NCI-H524 (cell line): ENCODE measurements at places on chromosomes 3 and 15.

- peak; percentile 22 for DNase-seq
These were observed 81.1 kb upstream of the MYZAP start for GRCh38 chr15:57510647-57511046.

GRCh38 chr3:123104550-123104949 lies 37.7 kb downstream of the PDIA5 start:
- peak; percentile 26 for DNase-seq

GRCh38 chr15:87712211-87712610 lies 544.3 kb downstream of the NTRK3 start:
- peak; percentile 9 for DNase-seq

GRCh38 chr15:29348336-29348914 lies 78.8 kb upstream of the NSMCE3 start:
- no peak for DNase-seq

DNA sequence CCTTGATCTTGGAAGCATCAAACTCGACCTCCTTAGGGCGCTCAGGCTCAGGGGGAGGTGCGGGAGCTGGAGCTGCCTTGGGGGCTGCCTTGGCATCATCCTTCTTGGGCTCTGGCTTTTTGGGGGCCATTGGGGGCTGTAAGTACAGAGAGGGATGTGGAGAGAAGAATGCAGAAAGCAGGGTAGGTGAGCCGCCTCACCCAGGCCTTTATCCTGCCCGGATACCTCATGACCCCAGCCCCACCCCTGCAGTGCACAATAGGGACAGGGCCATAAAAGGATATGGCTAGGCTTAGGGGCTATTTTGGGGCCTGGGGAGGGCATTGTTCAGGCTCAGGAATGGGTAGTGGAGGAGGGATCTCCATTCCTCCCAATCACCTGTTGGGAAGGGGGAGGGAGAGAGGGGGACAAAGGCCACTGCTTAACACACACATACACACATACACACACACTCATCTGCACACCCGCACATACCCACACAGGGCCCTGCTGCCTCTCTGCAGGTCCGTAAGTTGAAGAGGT lies at the start of gene MYL3:
Gene MYL3 (minus strand): TSS at position 184 of the 522 bp plus-strand sequence. CDS start 54 bp downstream, at position 130.
- no peak for DNase-seq

DNA sequence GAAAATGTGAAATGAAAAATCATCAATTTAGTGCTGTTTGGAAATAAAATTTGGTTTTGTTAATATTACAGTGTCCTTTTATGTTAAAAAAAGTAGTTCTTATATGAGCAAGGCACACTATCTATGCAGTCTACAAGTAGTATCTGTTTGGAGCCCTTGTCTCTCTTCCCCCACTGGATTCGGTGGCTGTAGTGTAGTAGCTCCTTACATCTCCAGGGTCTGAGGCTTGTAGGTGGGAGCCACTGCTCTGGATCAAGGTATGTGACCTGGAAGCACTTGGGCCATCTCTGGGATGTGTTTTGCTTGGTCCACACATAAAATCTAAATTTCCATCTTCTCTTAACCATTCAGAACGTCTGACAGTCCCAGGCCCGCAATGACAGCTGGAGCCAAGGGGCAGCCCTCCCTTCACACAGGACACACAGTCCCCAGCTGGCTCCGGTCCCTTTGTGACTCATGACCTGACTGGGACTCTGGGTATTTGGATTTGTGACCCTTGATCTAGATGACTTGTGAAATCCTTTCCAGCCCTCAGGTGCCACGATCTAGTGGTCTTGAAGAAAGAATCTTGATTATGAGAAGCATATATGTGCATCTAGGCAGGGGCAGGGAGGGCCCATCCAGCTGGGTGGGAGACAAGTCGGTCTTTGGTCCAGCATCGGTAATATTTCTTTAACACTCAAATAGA lies 80.0 kb downstream of the USP13 start:
- DNase-seq = no peak

DNA sequence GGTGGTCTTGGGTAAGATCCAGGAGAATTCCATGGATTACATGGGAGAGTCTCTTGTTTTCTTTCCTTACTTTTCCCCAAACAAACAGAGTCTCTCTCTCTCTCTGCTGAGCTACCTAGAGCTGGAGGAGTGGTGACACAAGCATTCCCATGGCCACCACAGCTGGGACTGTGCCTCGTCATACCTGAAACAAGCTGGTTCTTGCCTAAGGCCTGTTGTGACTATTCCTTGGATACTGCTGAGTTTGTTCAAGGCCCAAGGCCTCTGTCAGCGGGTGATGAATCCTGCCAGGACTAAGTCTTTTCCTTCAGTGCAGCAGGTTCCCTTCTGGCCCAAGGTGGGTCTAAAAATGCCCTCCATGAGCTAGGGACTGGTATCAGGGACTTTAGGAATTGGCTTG lies 378.1 kb upstream of the ZNF385D start:
- no peak for DNase-seq

- DNase-seq = peak; percentile 59
These were observed 112.9 kb upstream of the SLC6A11 start for GRCh38 chr3:10702961-10703740.

- DNase-seq = peak; percentile 55
These were observed 253.6 kb downstream of the MAGI1 start for GRCh38 chr3:65785065-65785645.

GRCh38 chr3:159859424-159859823 lies 129.2 kb upstream of the IL12A start:
- peak; percentile 96 for DNase-seq
